GM12878 (cell line): ENCODE measurements at places on chromosomes 3 and 15.

DNA sequence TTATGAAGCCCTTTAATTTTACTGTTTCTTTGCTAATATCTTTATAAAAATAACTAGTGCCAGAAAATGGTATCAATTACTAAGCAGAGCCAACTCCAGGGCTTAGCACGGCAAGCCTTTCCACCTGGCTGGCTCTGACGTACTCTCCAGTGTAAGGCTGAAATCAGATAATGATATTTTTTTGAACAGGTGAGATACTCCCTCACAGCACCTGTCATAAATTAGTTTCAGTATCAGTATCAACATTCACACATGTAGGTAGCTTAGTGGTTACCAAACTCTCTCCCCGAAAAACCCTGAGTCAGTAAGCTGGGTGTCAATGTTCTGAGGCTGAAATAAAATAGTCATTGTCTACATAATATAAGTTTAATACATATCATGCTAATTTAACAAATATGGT, 710.1 kb downstream of the SQOR start:
- no peak overlapping the region for H3K27ac ChIP-seq
- no peaks in the 10 kb centered on the region for H3K36me3 ChIP-seq
- no peaks in the 10 kb centered on the region for H3K27me3 ChIP-seq
- no peak for DNase-seq
- H3K4me3 ChIP-seq: no peak overlapping the region

DNA sequence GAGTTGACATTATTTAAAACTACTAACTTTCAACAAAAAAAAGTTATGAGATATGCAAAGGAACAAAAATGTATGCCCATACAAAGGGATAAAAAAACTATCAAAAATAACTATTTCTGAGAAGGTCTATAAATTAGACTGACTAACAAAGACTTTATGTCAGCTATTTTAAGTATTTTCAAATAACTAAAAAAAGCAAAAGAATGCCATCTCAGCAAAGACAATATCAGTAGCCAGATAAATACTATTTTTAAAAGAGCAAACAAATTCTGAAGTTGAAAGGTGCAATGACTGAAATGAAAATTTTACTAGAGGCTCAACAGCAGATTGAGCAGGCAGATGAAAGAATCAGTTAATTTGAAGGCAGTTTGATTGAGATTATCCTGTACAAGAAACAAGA, 3.6 kb upstream of the STRIT1 start:
- no peaks in the 10 kb centered on the region for H3K4me1 ChIP-seq
- H3K27me3 ChIP-seq: no peaks in the 10 kb centered on the region
- DNase-seq: no peak

DNA sequence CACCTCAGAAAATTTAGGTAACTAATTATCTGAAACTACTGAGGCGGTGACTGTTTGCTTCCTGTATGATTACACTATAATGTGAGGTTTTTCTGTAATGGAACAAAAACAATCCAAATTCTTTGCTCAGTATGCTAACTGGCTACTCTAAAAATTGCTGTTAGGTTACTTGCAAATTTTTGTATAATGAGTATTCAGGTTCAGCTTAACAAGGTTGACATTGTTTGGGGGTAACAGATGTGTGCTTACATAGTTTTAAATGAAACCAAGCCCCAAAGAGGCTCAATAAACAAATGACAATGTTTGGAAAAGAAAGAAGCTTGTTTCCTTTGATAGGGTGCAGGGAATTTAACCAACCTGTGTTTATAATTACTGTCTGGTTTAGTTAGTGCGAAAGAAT, 414.5 kb upstream of the MDFIC2 start:
- H3K4me3 ChIP-seq: no peak overlapping the region
- no peak for DNase-seq
- H3K4me1 ChIP-seq: no peaks in the 10 kb centered on the region
- no peaks in the 10 kb centered on the region for H3K27me3 ChIP-seq

DNA sequence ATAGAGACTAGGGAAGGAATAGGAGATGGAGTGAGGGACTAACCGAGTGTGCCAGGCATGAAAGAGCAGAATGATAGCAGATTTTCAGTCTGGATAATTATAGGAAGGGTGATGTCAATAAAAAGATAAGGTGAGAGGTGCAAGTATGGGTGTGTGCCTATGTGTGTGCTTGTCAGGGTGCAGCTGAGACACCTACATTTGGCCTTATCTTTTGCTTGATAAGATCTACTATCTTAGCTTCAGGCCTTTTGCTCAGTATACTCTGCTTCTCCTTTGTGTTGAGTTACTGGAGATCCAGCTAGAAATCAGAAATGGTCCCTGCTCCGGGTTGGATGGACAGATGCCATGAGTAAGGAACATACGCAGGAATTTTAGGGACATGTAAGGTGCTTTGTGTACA, 17.4 kb downstream of the ARL14 start:
- H3K4me1 ChIP-seq: no peaks in the 10 kb centered on the region
- no peak overlapping the region for H3K27ac ChIP-seq
- H3K27me3 ChIP-seq: no peaks in the 10 kb centered on the region
- no peak overlapping the region for H3K4me3 ChIP-seq
- H3K36me3 ChIP-seq: no peaks in the 10 kb centered on the region
